ENCODE measurements at places on chromosomes 6 and 20. TPM values are rescaled to one million over a fixed set of nuclear protein-coding genes. Genes with fewer than 3 reads are reported as not detected.

Gene MATN4
- 2.2 TPM for total RNA-seq

Gene HLA-DQB1
- 72.9 TPM for total RNA-seq

- DNase-seq: no peak
- no peak overlapping the region for H3K27ac ChIP-seq
- no peaks in the 10 kb centered on the region for H3K36me3 ChIP-seq
- peaks cover 15% of the 10 kb centered on the region for H3K27me3 ChIP-seq
Measured at GRCh38 chr20:46946796-46947195, 52.2 kb downstream of the EYA2 start.

GRCh38 chr6:3052481-3053230 lies 15.6 kb upstream of the RIPK1 start:
- H3K27ac ChIP-seq: peak overlapping the region; percentile 66
- peaks cover 25% of the 10 kb centered on the region for H3K27me3 ChIP-seq
- no peaks in the 10 kb centered on the region for H3K36me3 ChIP-seq
- H3K4me1 ChIP-seq: peaks cover 25% of the 10 kb centered on the region
- H3K4me3 ChIP-seq: peak overlapping the region; percentile 72

- no peaks in the 10 kb centered on the region for H3K4me1 ChIP-seq
- DNase-seq: no peak
- H3K4me3 ChIP-seq: no peak overlapping the region
- no peaks in the 10 kb centered on the region for H3K36me3 ChIP-seq
Measured at GRCh38 chr6:64170316-64170715, 534.7 kb downstream of the PHF3 start.

GRCh38 chr20:44716309-44717106 lies 1.3 kb downstream of the CCN5 start:
- H3K4me1 ChIP-seq: no peaks in the 10 kb centered on the region
- no peak overlapping the region for H3K4me3 ChIP-seq
- H3K27ac ChIP-seq: no peak overlapping the region
- no peak for DNase-seq

Gene OR11A1
- total RNA-seq: not detected

- H3K4me3 ChIP-seq: peak overlapping the region; percentile 39
- H3K36me3 ChIP-seq: peaks cover 34% of the 10 kb centered on the region
- peak; percentile 61 for DNase-seq
- peaks cover 2% of the 10 kb centered on the region for H3K27me3 ChIP-seq
Measured at GRCh38 chr6:106084106-106084988, 1.8 kb upstream of the PRDM1 start.
